Fibroblast of lung (primary cell): ENCODE measurements at places on chromosomes 12 and 14. TPM values are rescaled to one million over a fixed set of nuclear protein-coding genes. Genes with fewer than 3 reads are reported as not detected.
A peak's percentile ranks its signal among the peaks of the same experiment; 100 is the strongest.

GRCh38 chr12:66495709-66496108 is 183.2 kb downstream of the GRIP1 start:
- DNase-seq, result no peak

GRCh38 chr14:91861091-91861490 is 6.2 kb downstream of the TC2N start:
- DNase-seq, result no peak

GRCh38 chr12:57176846-57177245 is 29.4 kb upstream of the LRP1-AS start:
- peak; percentile 10 for DNase-seq

The MYO1H gene
- polyA plus RNA-seq, result 0.07 and 0.15 TPM in 2 replicates

The HOXC9 gene
- polyA plus RNA-seq, result 0.21 and 0.24 TPM in 2 replicates
